Stimulated activated CD8-positive, alpha-beta memory T cell treated with anti-CD3 and anti-CD28 coated beads, Interleukin-7, amount 100 ng/mL, for 1 hour (primary cell): ENCODE measurements at places on chromosomes 1 and 21.

GRCh38 chr1:93262645-93263044 lies 82.1 kb downstream of the CCDC18 start:
- DNase-seq: no peak

DNA sequence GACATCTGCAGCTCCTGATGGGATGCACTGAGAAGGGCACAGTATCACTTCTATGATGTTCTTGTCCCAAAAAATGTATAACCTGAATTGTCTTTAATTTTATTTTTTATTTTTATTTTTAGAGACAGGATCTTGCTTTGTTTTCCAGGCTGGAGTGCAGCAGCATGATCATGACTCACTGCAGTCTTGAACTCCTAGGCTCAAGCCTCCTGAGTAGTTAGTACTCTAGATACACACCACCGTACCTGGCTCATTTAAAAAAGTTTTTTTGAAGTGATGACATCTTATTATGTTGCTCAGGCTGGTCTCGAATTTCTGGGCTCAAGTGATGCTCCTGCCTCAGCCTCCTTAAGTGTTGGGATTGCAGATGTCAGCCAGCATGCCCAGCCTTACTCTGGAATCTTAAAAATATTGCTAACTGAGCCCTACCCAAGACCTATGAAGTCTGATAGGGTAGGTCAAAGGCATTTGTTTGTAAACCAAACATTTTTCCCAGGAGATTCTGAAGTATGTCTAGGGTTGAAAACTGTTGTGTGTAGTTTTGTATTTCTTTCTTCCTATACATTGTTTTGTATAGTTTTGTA lies 68.9 kb downstream of the ATF6 start:
- DNase-seq: no peak

- DNase-seq: peak; percentile 55
These were observed 39.6 kb upstream of the LBR start for GRCh38 chr1:225467193-225468020.

GRCh38 chr21:31622397-31622796 lies 37.1 kb upstream of the SOD1 start:
- DNase-seq: no peak

- DNase-seq: no peak
These were observed 77.4 kb downstream of the APP start for GRCh38 chr21:26093122-26093521.

DNA sequence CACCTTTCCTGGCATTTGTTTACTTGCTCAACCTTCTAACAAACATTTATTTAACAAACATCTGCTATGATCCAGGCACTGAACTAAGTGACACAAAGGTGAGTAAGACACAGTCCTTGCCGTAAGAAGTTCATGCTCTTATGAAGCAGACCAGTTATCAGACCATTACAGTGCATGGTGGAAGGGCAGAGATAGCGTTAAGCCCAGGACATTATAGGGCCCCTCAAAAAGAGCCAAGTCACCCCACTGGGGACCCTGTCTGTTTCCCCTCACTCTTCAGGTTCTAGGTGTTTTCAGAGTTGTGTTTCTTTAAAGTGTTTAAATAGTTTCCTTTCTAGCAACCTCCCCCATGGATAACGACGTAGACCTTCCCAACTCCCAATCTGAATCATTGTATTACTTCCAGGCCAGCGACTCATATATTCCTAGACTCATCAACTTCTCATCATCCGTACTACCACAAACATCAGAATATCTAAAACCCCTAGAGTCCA lies 39.3 kb downstream of the TCP10L start:
- no peak for DNase-seq

GRCh38 chr1:247966532-247967204 lies 1.6 kb downstream of the OR2AK2 start:
- no peak for DNase-seq

DNA sequence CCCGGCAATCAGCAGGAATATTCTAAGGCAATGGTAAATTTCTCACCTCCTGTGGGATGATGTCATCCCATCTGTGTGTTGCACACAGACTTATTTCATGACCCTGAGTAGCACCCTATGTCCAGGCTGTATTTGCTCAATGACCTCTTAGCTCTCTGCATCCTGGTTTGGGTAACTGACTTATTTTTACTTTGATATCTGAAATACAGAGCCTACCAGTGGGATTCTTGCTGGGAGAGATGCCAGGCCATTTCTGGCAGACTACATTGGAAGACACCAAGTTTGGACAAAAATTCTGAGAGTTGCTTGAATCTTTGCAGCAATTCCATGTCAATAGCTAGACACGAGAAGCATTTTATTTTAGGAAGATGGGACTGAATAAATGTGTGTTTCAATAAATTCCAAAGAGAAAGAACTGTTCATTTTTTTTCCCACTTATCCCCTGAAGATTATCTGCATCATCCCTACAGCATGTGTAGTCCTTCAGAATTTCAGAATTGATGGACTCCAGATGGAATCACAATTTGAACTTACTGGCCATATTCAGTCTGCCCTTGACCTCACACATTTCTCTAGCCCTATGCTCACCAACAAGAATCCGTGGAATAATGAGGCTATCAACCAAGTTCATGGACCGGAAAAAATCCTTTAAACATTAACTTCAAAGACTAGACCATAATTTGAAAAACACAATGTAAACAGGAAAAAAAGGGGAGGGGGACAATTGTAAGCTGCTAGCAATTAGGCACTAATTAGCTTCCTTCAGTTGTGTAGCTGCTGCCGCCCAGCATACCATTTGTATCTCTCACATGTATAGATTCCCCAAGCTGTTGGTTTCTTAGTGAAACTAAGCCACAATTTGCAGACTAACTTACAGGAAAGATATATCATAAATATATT lies 226.5 kb downstream of the HMCN1 start:
- DNase-seq: no peak

GRCh38 chr1:43796111-43796581 lies 88.8 kb downstream of the ST3GAL3 start:
- DNase-seq: no peak

- DNase-seq: no peak
These were observed 50.4 kb downstream of the CD34 start for GRCh38 chr1:207860531-207860930.

- no peak for DNase-seq
These were observed 894 bp upstream of the TSEN15 start for GRCh38 chr1:184050636-184051035.

DNA sequence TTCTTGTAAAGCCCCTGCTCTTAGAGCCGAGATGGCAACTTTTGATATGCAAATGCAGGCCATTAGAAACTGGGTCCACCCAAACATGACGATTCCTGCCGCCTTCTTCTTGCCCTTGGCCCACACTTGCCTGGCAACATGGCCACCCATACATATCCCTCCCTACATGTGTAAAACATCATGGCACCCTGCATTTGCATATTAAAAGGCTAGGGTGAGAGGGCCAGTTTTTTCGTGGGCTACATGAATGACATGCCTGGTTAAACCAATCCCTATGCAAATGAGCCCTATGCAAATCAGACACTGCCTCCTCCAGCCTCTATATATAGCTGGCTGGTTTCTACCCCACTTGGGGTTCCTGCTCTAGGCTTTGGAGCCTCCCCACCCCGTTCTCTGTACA lies 18.8 kb downstream of the PLA2G2A start:
- DNase-seq: no peak

- no peak for DNase-seq
These were observed 17.3 kb downstream of the PI4KB start for GRCh38 chr1:151309811-151310323.

- no peak for DNase-seq
These were observed 5.9 kb upstream of the MARCKSL1 start for GRCh38 chr1:32341971-32342370.

DNA sequence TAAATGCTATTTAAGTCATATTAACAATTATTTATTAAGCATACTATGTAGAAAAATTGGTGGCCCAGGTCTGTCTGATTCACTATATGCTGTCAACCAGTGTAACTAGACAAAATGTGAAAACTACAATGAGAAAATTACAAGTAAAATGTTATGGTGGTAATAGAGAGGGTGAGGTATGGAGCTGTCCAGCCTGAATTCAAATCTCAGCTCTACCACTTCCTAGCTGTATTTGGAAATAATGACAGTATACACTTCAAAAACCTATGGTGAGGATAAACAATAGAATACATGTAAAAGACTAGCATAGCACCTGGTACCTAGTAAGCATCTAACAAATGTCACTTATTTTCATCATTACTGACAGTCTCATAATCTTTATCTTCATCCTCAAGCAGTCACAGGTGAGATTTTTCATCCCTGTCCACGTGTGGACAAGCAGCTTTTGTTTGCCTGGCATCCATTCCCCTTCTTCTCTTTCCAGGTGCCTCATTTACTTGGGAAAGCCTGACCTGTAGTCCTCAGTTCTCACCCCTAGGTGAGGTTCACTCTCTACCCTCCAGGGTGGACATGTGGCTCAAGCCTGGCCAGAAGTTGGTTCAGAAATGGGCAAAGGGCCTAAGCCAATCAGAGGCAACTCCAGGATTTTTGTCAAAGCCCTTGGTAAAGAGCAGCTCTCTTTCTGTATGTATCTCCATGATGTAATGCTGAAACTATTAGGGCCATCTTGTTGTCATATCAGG lies 29.5 kb downstream of the EGLN1 start:
- DNase-seq: no peak

- no peak for DNase-seq
These were observed 362 bp downstream of the ZBTB48 start for GRCh38 chr1:6580119-6580592.

DNA sequence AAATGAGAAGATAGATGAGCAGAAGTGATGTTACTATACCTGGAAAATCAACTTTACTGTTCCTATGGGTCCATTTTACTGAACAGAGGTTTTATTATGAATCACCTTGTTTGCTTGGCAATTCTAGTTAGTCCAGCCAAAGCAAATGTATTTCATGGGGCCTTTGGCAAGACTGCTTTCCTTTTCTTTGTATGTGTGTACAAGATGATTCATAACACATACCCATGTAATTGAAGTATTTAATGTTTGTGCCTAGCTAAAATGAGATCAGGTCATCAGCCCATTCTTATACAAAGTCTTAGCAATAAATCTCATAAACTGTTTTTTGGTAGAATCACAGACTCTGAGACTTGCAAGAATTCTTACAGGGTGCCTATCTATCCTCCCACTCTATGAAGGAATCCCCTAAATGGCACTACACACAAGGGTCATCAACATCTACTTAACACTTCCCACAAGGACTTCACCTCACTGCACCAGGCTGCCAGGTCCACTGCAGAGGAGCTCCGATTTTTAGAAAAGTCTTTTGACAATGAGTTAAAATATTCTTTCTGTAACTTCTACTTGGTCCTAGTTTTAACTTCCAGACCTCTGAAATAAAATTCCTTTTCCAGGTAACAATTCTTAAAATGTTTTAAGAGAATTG lies 58.5 kb downstream of the LPAR3 start:
- no peak for DNase-seq

DNA sequence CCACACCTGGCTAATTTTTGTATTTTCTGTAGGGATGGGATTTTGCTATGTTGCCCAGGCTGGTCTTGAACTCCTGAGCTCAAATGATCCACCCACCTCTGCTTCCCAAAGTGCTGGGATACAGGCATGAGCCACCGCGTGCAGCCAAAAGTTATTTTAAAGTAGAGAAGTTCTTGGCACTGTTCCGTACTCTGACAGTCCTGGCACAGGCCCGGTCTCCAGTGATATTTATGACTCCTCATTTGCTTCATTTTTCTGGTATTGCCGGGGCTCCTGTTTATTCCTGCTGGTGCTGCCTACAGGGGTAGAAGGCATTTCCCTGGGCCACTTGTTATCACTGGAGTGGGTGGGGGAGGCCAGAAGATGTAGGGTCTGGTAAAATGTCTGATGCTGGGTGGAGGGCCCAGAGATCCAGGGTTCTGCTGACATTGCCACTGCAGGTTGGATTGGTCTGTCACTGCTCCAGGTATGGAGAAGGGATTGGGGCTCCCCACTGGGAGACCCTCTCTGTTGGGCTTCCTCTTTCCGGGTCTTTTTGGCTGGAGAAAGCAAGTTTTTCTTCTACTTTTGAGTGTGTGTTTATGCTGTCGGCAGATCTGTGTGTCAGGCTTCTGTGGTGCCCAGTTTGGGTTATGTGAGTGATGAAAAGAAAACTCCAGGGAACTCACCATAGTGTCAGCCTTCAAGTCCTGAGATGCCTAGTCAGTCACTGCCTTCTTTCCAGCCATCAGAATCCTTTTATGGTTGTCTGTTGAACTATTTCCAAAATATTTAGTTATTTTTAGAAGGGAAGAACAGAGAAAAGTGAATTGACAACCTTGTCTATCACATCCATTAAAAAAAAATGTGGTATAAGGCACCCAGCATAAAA lies 4.5 kb downstream of the MROH7 start:
- DNase-seq: no peak
